Right cardiac atrium (tissue), 5 donors: ENCODE measurements at places on chromosomes 5 and 9.

- no peak for DNase-seq
Observed at GRCh38 chr9:69757996-69758675, 1.7 kb downstream of the PTAR1 start.

- no peak for DNase-seq
Observed at GRCh38 chr5:73387601-73388305, 60.8 kb downstream of the FOXD1 start.

GRCh38 chr5:88875341-88876234, 7.4 kb downstream of the MEF2C start:
- DNase-seq, result no peak

DNA sequence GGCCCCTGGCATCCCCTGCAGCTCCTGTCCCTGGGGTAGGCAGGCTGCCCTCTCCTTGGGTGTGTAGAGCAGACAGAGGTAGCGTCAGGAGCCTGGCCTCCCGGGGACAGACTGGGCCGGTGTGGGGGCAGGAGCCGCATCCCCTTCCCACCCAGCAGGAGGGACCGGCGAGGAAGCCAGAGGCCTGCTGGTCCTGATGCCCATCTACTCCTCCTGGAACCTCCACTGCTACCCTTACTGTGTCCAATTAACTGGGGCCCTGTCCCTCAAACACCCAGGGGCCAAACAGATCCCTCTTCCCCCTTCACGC, 15.6 kb downstream of the RALGDS start:
- DNase-seq, result no peak

DNA sequence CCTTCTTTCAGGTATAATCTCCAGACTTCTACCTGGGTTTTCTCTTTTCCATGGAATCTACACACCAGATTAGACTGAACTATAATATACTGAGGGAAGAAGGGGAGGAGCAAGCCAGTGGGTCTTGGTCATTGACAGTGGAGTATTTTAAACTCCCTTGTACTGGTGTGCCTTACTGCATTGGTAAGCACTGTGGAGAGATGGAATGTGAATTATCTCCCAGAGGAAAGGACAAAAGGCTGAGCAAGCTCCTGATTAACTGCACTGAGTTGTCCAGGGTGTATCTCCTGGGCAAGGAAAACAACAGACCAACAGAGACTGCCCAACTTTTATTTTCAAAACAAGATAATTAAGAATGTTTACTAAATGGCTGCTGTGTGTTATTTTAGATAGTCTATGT, 29.8 kb upstream of the SLCO6A1 start:
- no peak for DNase-seq

DNA sequence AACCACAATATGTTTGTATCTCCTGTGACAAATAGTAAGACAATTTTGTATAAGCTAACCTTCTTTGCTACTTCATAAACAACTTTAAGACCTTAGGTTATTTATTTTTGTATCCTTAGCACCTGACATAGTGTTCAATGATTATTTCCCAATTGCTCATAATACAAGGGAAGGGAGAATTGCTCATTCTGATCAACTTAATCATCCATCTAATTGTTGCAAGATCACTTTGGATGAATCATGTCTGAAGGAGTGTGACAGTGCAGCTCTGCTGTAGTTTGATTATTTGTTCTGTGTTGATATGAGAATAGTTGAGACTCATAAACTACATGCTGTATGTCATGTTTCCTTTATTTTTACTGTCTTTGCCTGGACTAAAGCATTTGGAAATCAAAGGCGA, 721.3 kb upstream of the SEMA6A start:
- DNase-seq, result no peak

DNA sequence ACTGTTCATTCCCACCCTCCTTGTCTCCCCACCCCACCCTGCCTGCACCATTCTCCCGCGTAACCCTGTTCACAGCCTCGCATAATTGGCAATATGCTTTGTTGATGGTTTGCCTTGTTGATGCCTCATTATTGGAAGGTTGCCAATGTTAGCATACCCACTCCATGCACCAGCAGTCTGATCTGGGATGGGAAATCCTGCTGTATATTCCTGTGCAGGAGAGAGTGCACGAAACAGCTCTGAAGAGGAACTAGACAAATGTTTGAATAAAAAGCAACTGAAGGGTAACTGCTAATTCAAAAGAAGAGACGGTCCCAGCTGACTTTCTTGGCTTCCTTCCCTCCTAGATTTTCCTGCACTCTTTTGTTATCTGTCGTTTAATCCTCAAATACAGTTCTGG, 271.7 kb upstream of the TLE4 start:
- DNase-seq, result no peak

DNA sequence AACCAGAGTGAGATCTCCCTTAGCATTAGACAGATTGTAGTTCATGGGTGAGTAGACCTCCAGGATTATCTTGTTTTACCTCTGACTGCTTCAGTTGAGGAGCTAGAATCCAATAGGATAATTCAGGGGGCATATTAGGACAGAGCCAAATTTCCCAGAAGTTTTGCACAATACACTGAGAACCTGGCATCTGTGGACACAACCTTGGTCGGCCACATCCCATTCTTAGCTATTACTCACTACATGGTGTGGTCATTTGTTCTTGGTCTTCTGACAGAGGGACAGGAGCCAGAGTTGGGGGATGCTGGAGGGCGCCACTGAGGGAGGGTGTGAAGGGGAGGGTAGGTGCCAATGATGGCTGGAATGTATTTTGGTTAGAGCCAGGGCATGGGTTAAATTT, 66.6 kb downstream of the NPR3 start:
- no peak for DNase-seq

- DNase-seq, result no peak
Observed at GRCh38 chr5:12902611-12903010, 998.4 kb upstream of the CTNND2 start.

DNA sequence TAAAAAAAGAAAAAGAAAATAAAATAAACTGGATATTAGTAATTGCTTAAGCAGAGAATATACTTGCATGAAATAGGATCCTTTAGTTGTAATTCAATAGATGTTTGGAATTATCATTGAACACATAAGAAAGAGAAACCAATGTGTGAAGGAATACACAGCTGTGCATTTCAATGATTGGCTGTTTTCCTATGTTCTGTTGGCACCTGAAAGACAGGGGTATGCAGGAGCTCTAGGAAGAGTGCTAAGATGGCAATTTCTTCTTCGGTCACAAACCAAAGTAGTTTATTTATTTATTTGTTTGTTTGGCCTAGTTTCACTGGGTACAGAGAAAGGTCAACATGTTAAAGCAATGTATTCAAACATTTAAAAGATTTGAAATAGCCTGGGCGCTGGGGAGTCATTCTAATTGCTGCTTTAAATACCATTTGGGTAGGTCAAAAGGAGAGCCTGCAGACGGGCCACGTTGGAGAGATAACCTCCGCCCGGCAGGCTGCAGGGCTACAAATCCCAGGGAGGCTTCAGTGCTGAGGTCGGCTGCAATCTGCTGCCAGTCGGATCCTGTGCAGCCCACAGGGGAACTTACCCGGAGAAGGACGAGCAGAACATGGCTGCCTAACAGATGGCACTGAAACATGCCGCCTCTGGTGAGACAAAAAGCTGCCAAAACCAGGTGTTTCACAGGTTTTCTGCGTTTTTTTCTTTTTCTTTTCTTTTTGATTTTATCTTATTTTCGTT, 154.2 kb upstream of the TYRP1 start:
- DNase-seq, result peak; percentile 42

DNA sequence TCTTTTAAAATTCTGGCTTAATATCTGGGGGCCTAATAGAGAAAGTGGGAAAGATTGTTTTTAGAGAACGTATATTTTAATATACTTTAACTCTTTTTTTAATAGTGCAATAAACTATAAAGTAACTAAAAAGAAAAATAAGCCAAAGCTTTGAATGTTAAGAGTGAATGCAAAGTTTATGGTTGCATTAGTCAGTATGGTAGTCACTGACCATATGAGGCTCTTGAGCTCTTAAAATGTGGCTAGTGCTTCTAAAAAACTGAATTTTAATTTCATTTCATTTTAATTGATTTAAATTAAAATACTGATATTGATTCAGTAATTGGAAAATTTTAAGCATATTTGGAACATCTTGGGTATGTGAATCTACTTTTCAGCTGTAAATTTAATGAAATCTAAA, 310.7 kb downstream of the PJA2 start:
- no peak for DNase-seq

- no peak for DNase-seq
Observed at GRCh38 chr9:32965999-32966722, 35.3 kb downstream of the APTX start.

GRCh38 chr9:33227008-33227398, 13.0 kb upstream of the SPINK4 start:
- DNase-seq, result peak; percentile 86

GRCh38 chr9:22067196-22067595, 58.1 kb upstream of the CDKN2B start:
- DNase-seq, result no peak

GRCh38 chr5:124849774-124850173, 103.3 kb upstream of the ZNF608 start:
- no peak for DNase-seq

GRCh38 chr5:12675959-12676358, 771.7 kb upstream of the CTNND2 start:
- no peak for DNase-seq

- no peak for DNase-seq
Observed at GRCh38 chr5:16671208-16671607, 54.4 kb upstream of the RETREG1 start.

- DNase-seq, result no peak
Observed at GRCh38 chr5:165149431-165149830, 1644.0 kb downstream of the MAT2B start.

GRCh38 chr9:93908591-93909241, 46.4 kb downstream of the BARX1 start:
- DNase-seq, result no peak
